T1000 (cell line): ENCODE measurements at places on chromosomes 11 and 22.

GRCh38 chr11:119493712-119494111 is 70.7 kb upstream of the THY1 start:
- DNase-seq: no peak

GRCh38 chr11:66450560-66450959 is 11.9 kb upstream of the MRPL11 start:
- DNase-seq: no peak

DNA sequence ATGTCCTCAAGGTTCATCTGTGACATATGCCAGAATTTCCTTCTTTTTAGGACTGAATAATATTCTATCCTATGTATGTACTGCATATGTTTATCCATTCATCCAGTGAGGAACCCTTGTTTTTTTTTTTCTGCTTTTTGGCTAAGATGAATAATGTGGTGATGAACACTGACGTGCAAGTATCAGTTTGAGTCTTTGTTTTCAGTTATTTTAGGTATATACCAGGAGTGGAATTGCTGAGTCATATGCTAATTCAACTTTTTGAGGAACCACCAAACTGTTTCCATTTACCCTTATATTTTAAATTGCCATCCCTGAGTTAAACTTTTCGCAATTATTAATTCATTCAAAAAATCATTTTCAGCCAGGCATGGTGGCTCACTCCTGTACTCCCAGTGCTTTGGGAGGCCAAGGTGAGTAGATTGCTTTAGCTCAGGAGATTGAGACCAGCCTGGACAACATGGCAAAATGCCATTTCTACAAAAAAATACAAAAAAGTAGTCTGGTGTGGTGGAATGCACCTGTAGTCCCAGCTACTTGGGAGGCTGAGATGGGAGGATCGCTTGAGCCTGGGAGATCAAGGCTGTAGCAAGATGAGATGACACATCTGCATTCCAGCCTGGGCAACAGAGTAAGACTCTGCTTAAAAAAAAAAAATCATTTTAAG is 64.2 kb downstream of the MICAL2 start:
- no peak for DNase-seq

GRCh38 chr11:110308071-110308470 is 11.7 kb upstream of the RDX start:
- no peak for DNase-seq

- DNase-seq: peak; percentile 42
Observed at GRCh38 chr11:73195191-73196007, 22.7 kb upstream of the P2RY2 start.

DNA sequence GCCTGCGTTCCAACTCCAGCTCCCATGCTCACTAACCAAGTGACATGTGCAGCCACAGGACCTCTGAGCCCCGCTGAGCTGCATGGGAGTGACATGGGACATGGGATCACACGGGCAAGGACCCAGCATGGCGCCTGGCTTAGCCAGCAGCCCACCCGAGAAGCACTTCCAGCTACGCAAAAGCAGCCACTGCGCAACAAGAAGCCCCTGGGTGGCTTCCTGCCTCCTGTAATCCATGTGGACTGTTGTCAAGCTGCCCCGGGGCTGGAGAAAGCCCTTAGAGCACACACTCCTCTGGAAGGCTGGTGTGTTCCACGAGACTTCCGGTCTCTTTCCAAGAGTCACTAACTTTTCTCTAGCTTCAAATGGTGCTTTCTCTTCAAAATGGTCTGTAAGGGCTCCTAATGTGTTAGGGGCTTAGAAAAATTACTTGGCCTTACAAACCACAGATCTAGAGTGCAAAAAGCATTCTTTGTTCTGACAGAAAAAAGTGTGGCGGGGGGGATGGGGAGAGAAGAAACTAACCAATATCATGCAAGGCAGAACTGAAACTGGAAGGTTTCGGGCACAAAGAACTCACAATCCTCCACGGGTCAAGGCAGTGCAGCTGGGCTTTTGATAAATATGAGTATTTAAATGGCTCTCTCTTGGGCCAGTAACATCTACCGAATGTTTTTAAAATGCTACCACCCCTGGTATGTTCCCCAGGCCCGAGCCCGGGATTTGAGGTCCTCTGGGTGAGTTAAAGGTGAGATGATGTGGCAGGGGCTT is 5.5 kb downstream of the C11orf24 start:
- DNase-seq: no peak

GRCh38 chr11:9672288-9672916 is 8.5 kb downstream of the SWAP70 start:
- DNase-seq: no peak

- DNase-seq: peak; percentile 1
Observed at GRCh38 chr11:56624661-56625110, 10.0 kb upstream of the OR5M1 start.

- no peak for DNase-seq
Observed at GRCh38 chr11:130211781-130212401, 52.3 kb downstream of the ST14 start.

- DNase-seq: no peak
Observed at GRCh38 chr11:42049650-42050049, 590.2 kb upstream of the LRRC4C start.

DNA sequence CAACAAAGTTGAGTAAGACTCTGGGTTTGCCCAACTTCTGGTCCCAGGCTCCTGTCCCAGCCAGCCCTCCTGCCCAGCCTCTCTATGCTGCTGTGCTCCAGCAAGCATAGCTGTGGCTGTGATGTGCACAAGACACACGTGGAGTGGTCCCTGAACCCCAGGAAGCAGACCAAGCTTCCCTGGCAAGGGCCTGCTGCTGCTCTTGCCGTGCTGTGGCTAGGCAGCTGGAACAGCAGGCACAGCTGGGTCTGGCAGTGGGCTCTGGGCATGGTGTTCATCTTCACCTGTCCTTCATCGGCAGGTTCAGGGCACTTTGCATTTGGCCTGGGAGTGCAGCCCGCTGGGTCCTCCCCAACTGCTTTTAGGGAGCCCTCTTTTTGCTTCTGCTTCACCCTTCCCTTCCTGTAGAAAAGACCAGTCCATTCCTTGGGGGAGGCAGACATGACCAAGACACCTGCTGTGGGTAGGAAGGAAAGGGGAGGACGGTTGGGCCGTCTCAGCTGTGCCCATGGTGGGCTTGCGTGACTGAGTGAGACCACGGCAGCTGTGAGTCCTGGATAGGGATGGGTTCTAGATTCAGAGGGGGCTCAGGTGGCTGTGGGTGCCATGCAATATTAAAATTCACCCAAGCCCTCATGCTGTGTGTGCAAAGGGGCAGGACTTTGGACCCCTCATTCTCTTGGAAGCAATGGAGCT is 26.1 kb upstream of the ETS1 start:
- DNase-seq: no peak

GRCh38 chr22:40541300-40541699 is 95.2 kb downstream of the MRTFA start:
- no peak for DNase-seq

GRCh38 chr22:37491559-37492427 is 5.6 kb upstream of the MFNG start:
- no peak for DNase-seq

DNA sequence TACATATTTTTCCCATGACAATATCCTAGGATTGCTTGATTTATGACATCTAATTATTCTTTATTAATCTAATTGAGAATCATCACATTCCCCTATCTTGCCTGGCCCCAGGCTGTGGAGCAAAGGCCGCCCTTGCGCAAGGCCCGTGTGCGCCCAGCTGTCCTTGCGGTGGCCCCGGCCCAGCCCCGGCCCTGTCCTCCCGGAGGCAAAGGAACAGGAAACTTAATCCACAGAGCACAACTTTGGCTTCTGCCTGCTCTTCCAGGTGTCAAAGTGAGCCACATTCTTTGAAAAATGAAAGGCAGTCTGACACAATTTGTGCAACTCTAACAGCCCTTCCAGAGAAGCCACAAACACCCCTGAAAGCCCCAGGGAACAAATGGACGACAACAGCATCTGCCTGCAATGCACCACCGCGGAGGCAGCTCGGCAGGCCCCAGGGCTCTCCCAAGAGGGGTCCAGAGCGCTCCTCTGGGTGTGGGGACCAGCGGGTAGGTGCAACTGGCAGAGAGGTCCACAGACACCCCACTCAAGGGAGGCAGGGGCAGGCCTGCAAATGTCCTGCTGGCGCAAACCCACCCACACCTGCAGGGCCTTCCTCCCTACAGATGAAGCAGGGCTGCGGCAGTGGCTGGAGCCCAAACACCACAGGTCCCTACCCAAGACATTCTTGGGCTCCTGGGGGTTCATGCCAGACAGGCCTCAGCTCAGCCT is 30.3 kb downstream of the GNB1L start:
- DNase-seq: no peak

- DNase-seq: no peak
Observed at GRCh38 chr11:129767827-129768226, 47.8 kb upstream of the TMEM45B start.

DNA sequence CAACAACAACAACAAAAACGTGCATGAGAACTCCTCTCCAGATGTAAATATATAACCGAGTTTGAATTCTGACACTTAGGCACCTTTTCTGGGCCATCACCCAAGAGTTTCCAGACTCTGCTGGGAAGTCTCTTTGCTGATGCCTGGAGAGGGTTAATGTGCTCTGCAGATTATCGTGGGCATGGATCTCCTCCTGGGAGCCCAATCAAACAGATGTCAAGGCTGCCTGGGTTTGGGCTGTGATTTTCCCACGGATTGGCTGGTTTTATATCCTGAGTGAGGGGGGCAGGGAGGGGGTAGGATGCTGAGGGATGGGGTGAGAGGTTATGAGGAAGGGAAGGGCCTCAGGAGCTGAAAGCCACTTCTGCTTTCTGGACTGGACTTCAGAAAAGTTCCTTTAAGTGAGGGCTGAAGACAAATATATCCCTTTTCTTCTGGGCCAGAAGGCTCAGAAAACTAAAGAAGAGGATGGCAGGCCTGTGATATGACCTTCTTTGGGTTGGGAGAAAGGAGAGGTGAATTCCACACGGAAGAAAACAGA is 4.2 kb downstream of the ELF5 start:
- DNase-seq: no peak

- DNase-seq: no peak
Observed at GRCh38 chr11:7968686-7969085, 3.4 kb upstream of the NLRP10 start.

GRCh38 chr11:63719987-63720386 is 38.7 kb downstream of the RTN3 start:
- no peak for DNase-seq

GRCh38 chr11:77450227-77450626 is 23.7 kb downstream of the PAK1 start:
- no peak for DNase-seq

DNA sequence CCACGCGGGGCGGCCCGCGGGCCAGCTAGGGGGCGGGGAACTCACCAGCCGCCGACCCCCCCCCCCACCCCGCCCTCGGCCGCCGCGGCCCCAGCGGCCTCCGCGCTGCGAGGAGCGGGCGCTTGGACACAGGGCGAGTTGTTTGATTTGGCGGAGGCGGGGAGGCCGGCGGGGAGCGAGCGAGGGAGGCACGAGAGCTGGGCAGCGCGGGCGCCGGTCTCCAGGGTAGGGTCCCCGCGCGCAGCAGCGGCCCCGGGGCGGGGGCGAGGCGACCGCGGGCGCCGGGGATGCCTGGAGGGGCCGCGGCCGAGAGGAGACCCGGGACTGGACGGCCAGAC is 64.4 kb downstream of the NAV2 start:
- no peak for DNase-seq

GRCh38 chr11:121521145-121522042 is 68.6 kb upstream of the SORL1-AS1 start:
- DNase-seq: no peak

DNA sequence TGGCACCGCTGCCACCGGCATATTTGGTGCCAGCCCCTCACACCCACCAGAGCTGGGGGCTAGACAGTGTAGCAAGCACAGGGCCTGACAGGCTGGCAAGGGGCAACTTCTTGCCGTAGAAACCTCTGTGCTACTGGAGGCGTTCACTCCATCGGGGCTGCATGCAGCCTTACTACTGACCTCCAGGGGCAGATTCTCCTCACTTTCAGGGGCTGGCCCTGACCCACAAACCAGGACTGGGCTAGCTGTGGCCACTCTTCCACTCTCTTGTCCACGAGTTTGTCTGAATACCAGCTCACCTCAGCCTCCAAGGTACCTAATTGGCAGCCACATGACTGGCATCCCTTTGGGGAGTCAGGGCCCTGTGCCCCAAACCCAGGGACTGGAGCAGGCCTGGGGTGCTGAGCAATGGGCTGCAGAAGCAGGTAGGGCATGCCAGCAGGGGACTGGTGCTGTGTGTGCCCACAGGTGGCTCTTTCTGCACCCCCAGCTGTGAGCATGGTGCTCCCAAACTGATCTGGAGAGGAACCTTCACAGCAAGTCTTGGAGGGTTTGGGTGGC is 2.1 kb upstream of the LMO1 start:
- DNase-seq: no peak

DNA sequence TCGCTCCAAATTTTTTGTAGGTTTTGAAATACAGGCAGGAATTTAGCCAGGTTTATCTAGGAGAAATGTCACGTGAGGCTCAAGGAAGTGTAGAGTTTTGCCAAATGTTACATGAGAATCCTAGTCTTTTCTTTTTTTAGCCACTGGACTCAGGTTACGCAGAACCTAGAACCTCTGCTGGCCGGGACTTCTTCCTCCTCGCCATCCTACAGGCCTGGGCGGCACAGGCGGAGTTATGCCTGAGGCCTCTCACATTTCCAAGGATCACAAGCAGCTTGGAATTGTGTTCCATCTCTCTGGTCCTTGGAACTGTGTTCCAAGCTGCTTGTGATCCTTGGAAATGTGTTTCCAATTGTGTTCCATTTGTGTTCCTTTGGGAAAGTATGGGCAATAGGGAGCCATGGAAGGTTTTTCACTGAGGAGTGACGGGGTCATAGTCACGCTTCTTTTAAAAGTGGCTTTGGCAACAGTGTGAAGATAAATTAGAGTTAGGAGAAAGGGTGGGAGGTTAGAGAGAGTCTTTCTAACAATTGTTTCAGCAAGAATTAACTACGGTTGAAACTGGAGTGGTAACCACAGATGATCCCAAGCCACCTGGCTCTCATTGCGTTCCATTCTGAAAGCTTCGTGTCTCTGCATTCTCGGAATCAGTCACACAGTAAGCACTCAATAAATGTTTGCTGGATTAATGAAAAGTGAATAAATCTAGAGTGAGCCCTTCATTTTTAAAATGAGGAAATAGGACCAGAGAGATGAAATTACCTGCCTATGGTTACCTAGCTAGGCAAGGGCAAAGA is 12.5 kb upstream of the POU2AF1 start:
- no peak for DNase-seq

DNA sequence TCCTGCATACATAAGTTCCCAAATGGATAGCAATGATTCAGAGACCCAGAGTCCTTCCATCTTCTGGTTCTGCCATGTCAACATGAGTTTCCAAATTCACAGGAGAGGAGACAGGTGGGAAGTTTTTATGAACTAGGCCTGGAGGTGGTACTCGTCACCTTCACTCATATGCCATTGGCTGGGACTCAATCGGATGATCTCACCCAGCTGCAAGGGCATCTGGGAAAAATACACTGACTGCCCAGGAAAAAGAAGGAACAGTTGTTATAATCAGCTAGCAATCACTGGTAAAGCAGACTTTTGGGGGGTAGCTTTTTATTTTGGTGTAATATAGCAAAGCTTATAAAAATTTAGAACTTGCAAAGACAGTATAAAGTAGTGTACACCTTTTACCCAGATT is 83.9 kb downstream of the OTOG start:
- no peak for DNase-seq

- no peak for DNase-seq
Observed at GRCh38 chr22:29830585-29830984, 7.5 kb downstream of the ASCC2 start.

- no peak for DNase-seq
Observed at GRCh38 chr22:42642806-42643633, 2.6 kb upstream of the ATP5MGL start.

- DNase-seq: no peak
Observed at GRCh38 chr11:57214098-57214417, 23.0 kb downstream of the APLNR start.
